ENCODE measurements at places on chromosomes 6 and 20. TPM values are rescaled to one million over a fixed set of nuclear protein-coding genes. Genes with fewer than 3 reads are reported as not detected.

RUNX2 gene
- under 0.01 TPM for total RNA-seq

FAM217A gene
- not detected for total RNA-seq

CLPSL1 gene
- not detected for total RNA-seq

OLIG3 gene
- total RNA-seq = not detected

ADGRB3 gene
- total RNA-seq = not detected

COL10A1 gene
- total RNA-seq = not detected

THBD gene
- total RNA-seq = 55.2 TPM

NKX2-2 gene
- not detected for total RNA-seq

RAMACL gene
- 6.2 TPM for total RNA-seq

DPPA5 gene
- total RNA-seq = not detected

CRISP2 gene
- not detected for total RNA-seq

SRMS gene
- total RNA-seq = not detected

LINC00237 gene
- total RNA-seq = not detected

POM121L2 gene
- not detected for total RNA-seq

TCF21 gene
- not detected for total RNA-seq

FOXC1 gene
- total RNA-seq = 14.1 TPM

MCUR1 gene
- total RNA-seq = 10.4 TPM

GRM4 gene
- not detected for total RNA-seq

CGA gene
- total RNA-seq = not detected

CRISP3 gene
- total RNA-seq = not detected

TINAG gene
- not detected for total RNA-seq

DNAH8 gene
- total RNA-seq = under 0.01 TPM

COL20A1 gene
- total RNA-seq = not detected

RBPJL gene
- total RNA-seq = not detected

PDYN gene
- total RNA-seq = not detected

ADA gene
- 13.3 TPM for total RNA-seq

SCGN gene
- not detected for total RNA-seq

TUBB1 gene
- total RNA-seq = not detected

LKAAEAR1 gene
- 0.33 TPM for total RNA-seq
